Stimulated activated naive B cell treated with anti-CD40 and anti-IgM and Interleukin-4, amounts not matched to agents 10 μg/mL and 1 μg/mL and 100 μg/mL, for 72 hours (primary cell): ENCODE measurements at places on chromosomes 5 and 9.

GRCh38 chr9:111627260-111627963 is 3.7 kb upstream of the DNAJC25 start:
- DNase-seq: no peak

DNA sequence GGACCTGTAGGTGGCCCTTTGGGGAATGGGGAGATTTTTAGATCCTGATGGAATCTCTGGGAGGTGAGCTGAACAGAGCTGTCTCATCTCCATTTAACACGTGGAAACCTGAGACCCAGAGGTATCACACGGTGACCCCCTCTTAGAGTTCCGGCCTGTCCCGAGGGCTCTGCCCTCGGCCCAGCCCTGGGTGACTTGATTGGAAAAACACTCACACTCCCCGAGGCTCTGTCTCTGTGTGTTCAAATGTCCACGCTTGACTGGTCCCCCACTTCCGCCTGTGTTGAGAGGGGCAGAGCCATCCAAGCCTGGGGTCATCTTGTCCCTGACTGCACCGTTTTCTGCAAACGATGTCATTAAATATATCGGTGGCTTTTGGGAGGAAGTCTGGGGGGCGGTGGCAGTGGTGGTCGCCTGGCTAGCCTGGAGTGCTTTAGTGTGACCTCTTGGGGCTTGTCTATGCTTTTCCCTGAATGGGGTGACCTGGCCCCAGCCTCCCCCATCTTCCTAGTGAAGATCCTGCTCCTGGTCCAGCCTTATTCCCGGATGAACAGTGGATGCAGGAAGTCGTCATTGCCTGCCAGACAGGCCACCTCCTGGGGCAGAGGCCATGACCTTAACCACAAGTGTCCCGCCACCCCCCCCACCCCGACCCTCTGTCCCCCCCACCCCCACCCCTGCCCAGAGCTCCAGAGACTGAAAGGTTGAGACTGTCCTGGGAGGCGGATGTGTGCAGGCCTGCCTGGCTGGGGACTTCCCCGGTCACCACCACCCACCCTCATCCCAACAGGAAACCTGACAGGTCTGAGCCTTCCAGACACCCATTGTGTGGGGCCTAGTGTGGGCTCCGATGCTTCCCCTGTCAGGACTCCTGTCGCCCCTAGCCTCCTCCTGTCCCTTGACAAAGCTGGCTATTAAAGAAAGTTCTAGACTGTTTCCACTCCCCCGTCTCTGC is 5.3 kb upstream of the DAB2IP start:
- no peak for DNase-seq

DNA sequence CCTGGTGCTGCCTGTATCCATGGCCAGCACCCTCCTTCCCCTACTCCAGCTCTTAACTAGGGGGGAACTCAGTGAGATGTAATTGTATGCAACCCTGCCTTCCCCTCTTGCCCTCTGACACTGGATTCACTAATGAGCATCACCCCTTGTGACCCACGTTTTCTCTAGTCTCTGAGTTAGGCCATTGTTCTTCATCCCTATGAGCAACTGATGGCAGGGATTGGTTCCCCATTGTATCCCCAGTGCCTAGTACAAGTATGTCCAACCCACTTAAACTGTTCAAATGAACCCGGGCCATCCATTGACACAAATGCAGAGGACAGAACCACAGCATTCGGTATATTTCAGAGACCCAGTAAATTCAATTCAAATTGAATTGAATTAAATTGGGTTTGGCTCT is 77.6 kb upstream of the ASTN2 start:
- DNase-seq: no peak

- no peak for DNase-seq
Observed at GRCh38 chr5:147442224-147442623, 67.6 kb downstream of the DPYSL3 start.

DNA sequence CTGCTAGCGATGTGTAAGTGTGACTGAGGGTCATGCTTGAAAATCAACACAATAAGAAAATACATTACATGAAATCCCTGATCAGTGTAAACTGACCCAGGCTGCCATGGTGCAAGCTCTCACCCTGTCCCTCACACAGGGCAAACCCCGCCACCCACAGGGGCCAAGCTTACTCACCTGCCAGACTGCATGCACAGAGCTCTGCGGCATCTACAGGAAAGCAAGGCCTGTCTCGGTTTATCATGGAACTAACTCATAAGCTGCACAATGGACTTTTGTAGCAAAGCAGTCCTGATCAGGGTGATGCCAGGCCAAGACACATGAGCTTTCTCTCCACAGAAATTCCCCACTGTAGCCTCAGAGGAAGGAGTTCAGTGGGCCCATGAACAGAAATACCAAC is 9.7 kb downstream of the IPPK start:
- DNase-seq: no peak

DNA sequence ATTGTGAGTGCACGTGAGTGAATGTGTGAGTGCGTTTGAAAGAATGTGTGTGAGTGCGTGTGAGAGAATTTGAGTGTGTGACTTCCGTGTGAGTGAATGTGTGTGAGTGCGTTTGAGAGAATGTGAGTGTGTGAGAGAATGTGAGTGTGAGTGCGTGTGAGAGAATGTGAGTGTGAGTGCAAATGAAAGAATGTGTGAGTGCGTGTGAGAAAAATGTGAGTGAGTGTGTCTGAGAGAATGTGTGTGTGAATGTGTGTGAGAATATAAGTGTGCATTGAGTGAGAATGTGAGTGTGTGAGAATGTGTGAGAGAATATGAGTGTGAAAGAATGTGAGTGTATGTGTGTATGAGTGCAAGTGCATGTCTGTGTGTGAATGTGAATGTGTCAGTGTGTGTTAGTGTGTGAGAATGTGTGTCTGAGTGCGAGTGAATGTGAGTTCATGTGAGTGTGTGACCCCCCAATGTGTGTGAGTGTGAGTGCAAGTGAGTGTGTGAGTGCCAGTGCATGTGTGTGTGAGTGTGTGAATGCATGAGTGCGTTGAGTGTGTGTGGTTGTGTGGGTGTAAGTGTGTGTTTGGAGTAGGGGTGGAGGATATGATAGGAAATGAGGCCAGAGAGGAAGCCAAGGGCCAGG is 37.9 kb upstream of the LHX2 start:
- DNase-seq: no peak

DNA sequence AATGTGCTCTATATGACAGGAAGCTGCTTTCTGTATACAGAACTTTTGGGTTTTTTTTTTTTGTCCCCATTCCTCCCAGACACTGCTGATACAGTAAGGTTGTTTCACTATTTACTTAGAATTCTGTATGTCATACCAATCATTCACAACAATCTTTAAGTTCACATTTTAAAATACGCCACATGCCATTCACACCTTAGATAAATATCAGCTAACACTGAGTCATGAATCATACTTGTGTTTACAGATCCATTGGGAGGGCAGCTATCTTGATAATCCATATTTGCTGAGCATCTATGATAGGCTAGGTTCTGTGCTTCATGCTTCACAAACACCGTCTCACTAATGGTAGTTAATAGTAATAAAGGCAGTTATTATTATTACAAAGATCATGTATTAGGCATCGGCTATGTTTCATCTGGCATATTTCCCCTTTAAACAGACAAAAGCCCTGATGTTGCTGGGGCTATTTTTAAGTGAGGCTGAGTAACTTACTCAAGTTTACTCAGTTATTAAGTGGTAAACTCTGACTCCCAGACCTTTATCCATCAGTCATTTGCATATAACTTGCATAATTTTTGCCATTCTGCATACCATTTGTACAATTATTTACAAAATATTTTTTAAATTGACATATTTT is 152.2 kb upstream of the HMHB1 start:
- no peak for DNase-seq

- no peak for DNase-seq
Observed at GRCh38 chr5:133664422-133664821, 52.1 kb upstream of the FSTL4 start.

DNA sequence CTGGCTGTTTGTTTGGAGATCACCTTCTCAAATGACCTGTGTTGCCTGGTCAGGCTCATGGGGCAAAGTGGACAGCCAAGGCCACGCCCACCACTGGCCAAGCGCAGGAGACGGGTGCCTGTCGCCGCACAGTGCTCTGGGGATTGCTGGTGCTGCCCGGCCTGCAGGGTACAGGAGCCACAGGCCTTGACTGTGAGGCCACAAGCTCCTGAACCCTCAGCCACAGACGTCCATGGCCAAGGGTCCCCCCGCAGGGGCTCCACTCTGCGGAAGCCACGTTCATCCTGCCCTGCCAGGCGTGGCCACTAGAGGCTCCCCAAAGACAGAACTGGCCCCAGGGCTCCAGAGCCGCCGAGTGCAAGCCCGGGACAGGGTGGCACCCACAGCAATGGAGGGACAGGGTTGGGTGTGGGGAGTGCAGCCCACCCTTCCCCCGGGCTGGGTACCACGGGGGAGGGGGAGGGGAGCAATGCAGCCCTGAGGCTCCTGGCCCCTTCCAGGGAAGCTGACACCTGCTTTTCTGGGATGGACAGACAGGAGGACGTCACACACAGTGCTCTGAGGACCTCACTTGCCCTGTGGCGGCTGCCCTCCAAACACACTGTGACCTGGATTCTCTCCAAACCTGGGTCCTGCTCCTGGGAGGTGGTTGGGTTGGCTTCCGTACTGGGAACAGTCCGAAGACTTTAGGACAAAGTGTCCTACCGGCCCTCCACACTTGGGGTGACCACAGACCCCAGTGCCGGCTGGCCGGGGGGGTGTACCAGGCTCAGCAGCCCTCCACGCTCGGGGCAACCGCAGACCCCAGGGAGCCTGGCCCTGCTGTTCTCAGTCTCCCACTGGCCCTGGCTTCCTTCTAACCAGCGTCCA is 21.5 kb downstream of the TPPP start:
- peak; percentile 59 for DNase-seq

GRCh38 chr5:149540089-149540488 is 11.2 kb downstream of the CSNK1A1 start:
- no peak for DNase-seq

DNA sequence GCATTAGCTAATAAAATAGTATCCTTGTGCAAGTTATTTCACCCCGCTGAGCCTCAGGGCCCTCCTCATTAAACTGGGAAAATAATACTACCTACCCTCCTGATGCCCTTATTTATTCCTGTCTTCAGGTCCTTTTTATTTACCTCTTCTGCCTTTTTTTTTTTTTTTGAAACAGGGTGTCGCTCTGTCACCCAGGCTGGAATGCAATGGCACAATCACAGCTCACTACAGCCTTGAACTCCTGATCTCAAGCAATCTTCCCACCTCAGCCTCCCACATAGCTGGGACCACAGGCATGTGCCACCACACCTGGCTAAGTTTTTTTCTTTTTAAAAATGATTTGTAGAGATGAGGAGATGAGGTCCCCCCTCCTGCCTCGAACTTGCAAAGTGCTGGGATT is 20.9 kb downstream of the HBEGF start:
- no peak for DNase-seq

GRCh38 chr9:126883636-126884035 is 23.2 kb downstream of the ZBTB34 start:
- DNase-seq: no peak

- DNase-seq: no peak
Observed at GRCh38 chr5:143233031-143233430, 170.5 kb downstream of the NR3C1 start.

DNA sequence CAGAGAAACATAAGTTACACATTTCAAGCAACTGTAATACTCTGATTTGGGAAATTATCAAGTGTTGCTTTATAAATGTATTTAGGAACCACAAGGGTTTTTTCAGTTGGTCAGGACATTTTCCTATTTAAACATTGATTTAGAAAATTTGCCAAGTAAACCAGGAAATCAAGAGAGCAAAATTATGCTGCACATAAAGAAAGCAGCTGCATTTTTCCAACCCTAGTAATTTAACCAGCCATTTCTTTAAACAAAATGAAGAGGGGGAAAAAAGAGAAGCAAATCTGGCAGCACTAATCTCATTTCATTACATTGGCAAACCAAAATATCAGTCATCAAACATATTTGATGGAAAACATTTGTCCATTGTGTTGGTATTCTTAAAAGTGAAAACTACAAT is 271.4 kb downstream of the TLE1 start:
- no peak for DNase-seq

- DNase-seq: no peak
Observed at GRCh38 chr9:19976226-19976625, 187.4 kb upstream of the SLC24A2 start.

DNA sequence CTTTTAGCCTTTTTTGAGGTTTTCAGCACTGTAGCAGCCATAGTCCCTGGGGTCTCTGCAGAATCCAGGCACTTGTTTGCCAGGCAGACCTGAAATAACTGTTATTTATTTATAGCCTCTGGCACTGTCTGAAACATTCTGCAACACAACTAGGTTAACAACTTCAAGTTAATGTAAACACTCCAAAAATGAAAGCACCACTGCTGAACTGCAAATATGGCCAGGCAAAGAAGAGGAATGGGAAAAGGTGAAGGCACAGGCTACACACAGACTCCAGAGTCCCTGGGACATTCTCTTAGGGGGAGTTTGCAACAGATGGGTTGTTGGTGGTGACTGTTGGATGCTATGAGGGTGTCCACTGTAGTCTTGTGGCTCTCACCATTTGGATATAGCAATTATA is 369.0 kb downstream of the MAT2B start:
- DNase-seq: no peak

- no peak for DNase-seq
Observed at GRCh38 chr9:86349271-86349670, 4.9 kb downstream of the TUT7 start.

GRCh38 chr5:38827525-38827924 is 18.3 kb upstream of the OSMR start:
- DNase-seq: no peak

DNA sequence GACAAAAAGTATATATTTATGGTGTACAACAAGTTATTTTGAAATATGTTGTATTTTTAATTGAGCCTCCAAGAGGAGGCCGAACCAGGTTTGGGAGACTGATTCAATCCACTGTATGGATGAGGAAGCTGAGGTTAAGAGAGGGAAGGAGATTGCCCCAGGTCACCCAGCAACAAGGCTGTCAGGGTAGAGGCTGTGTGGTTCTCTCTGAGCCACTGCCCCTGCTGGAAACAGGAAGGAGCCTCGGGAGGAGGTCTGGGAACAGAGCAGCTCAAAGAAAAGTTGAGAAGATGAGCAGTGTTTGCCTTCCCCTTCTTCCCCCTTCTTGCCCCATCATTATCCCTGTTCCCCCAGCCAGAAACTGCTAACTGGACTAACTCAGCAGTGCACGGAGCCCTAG is 6.6 kb upstream of the FAT2 start:
- DNase-seq: no peak

- no peak for DNase-seq
Observed at GRCh38 chr5:73298251-73298771, 125.3 kb downstream of the TMEM174 start.

DNA sequence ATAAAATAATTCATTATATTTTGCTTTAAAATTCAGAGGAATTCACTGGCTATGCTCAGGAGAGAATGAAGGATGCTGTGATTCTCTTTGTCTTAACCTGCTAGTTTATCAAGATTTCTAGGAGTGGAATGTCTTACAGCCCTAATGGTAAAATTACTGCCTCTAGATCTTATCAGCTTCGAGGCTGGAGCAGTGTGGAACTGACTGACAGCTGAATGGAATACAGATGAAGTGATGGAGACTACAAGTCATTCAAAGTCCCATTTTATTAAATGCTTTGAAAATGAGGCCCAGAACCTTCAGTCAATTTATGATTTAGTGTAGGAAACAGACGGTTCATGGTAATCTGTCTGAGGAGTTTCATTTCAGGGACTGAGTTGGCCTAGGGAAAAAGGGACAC is 202.1 kb downstream of the RFX3 start:
- no peak for DNase-seq
